Stimulated activated CD4-positive, alpha-beta T cell treated with anti-CD3 and anti-CD28 coated beads, Interleukin-12 subunit alpha, Interleukin-12 subunit beta, amount 100 ng/mL, for 24 hours (primary cell): ENCODE measurements at places on chromosomes 2 and 18.

GRCh38 chr2:11500702-11501303 is 33.0 kb upstream of the GREB1 start:
- no peak for DNase-seq

DNA sequence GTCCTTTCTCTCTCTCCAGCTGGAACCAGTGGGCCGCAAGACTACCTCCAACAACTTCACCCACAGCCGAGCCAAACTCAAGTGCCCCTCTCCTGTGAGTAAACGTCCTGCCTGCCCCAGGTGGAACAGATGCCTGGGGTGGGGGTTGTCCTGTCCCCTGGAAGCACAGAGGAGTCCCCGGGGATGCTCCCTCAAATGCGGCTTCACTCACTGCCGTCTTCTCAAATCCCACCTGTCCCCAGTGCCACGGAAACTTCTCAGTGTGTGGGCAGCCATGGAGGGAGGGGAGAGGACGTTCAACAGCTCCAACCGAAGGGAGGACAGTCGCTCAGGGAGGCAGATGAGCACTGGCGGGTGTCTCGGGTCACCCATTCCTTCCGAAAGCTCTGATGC is 110.7 kb upstream of the PPP1CB start:
- DNase-seq = no peak

DNA sequence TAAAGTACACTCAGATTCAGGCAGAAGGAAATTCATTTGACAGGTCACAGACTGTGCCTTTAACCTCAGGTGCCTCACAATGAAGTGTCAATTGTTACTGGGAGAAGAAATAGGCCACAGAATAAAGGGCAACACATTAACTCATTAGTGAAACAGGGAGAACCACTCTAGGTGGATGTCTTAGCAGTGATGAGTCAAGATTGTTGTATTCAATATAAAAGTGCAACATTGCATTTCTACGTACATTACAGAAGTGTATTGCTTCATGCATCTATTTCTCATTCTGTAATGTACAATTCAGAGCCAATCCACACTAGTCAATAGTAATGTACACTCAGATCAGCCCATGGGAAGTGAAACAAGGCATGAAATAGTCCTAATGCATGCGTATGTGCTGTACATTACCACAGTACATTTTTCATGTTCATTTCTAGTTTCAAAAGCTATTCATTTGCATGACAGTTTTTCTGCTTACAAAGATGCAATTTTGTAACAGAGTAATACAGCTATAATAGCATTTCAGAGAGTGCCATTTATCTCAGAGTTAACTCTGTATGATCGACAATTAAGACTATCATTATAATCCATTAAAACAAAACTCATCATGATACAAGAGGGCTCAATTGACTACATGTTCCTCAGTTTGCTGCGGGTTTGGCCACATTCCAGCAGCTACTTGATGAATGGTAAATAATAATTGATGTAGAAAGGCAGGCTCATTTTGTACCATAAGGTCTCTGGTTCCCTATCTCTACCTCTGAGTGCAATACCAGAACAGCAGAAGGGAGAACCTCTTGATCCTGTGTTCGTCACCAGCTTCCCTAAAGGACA is 12.2 kb upstream of the ARL5A start:
- no peak for DNase-seq

GRCh38 chr2:118048401-118048800 is 34.5 kb upstream of the CCDC93 start:
- no peak for DNase-seq

DNA sequence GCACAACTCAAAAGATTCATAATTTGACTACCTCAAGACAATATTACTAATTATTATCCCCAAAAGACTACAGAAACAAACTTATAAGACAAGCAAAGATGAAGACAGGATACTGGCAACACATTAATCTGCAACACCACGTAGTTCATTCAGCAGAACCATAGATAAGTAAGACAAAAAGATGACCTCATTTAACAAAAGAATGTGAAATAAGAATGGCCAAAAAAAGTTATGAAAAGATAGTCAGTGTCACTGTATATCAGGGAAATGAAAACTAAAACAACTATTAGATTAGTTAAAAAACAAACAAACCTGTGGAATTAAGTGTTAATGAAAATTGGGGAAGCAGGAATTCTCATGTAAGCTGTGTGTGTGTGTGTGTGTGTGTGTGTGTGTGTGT is 19.4 kb downstream of the PSMD14 start:
- no peak for DNase-seq

- DNase-seq = no peak
Measured at GRCh38 chr18:50619861-50620275, 60.0 kb downstream of the MAPK4 start.

GRCh38 chr2:88066543-88066942 is 1.1 kb upstream of the SMYD1 start:
- DNase-seq = no peak

DNA sequence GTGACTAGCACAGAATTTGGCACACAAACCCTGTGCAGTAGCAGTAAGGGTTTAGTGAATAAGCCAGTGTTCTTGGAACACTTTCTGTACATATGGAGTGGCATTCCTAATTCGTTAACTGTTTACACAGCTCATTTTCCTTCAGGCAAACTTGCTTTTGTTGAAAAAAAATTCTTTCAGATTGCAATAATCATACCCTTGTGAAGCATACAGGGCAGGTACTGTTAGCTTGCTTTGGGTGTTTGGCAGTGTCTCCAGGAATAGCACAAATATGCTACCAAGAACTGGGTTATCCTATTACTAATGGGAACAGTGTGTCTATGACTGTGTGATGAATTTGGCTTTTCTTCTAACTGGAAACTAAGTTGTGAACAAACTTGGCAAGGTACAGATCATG is 33.4 kb downstream of the UGP2 start:
- DNase-seq = no peak

DNA sequence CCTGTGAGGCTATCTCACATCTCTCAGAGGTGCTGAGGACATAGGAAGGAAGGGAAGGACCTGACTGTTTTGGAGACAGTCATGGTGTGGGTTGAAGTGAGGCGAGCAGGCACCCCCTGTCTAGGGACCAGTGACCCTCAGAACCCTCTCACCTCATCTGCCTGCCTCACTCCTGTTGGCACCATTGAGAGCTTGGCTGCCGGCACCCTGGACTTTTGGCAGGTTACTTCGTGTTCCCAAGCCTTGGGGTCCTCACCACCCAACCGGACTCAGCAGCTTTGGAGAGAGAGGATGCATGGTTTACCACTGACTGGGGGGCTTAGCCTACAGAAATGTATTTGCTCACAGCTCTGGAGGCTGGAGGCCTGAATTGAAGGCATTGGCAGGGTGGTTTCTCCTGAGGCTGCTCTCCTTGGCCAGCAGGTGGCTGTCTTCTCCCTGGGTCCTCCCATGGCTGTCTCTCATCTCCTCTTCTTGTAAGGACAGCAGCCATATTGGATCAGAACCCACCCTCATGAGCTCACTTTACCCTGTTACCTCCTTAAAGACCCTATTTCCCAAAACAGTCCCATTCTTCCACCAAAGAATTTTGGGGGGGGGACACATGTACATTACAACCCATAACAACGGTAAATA is 142.0 kb downstream of the TSN start:
- no peak for DNase-seq

- DNase-seq = no peak
Measured at GRCh38 chr2:85503851-85504777, 34.9 kb upstream of the MAT2A start.

- no peak for DNase-seq
Measured at GRCh38 chr2:205280596-205281236, 401.6 kb upstream of the NRP2 start.

GRCh38 chr2:218430721-218431120 is 11.8 kb downstream of the VIL1 start:
- no peak for DNase-seq

GRCh38 chr2:238938401-238939055 is 90.6 kb downstream of the TWIST2 start:
- no peak for DNase-seq

DNA sequence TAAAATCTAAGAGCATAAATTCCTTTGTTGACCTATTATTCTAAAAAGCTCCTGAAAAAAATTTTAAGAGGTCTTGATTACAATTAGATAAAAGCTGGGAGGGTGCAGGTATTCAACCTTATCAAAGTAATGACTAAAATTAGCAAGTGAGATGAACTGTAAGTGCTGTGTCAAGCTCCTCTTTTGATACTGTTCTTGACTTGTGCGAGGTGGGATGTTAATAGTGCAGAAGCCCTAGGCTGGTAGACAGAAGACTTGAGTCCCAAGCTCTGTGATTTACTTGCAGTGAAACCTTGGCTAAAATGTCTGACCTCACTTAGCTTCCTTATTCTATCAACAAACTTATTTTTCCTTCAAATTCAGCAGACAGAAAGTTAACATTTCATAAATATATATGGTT is 637.5 kb downstream of the DSC3 start:
- no peak for DNase-seq

GRCh38 chr2:213248637-213249036 is 35.6 kb upstream of the SPAG16 start:
- DNase-seq = no peak

- no peak for DNase-seq
Measured at GRCh38 chr2:11073251-11073650, 82.0 kb upstream of the SLC66A3 start.

DNA sequence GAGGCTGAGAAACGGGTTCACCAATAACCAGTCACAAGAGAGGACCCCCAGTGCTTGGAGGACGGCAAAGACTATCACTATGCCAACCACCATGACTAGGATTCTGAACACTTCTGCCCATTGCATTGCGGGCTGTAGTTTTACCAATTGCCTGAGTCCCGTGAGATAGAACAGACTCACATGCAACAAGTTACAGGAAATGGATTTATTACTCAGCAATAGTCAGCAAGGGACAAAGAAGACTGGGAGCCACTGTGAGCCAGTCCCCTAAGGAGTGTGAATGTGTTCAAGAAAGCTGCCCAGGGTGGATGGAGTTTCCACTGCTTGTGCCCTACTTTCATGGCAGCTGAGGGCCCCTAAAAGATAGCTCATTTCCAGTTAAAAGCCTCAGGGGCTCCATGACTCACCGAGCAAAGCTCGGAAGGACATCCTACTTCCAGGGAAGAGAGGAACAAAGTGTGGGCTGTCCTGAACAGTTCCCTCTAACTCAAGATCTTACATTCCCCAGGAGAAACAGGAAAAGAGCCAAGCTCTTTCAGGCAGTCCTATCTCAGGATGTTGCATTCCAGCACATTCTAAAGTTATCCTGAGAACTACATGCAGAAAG is 54.4 kb downstream of the SLC4A3 start:
- DNase-seq = no peak

DNA sequence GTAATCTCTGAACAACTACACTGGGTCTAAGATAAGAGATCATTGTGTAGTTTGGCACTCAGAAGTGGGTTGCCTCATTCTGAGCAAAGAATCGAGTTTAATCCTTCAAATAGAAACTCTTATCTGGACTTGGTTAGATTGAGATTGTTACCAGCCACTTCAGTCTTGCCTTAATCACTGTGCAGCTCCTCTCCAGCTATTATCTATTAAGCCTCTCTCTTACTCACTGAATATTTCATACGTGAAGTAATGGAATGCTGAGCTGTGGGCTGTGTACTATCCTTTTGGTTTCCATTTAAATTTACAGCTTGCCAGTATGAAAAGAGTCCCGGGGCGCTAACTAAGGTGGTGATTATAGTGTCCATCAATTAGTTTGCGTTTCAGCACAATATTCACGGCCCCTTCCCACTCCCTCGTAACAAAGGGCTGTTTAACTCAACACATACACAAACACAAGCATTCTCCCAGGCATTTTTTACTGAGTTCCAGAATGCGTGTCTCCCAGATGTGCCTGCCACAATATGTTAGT is 65.7 kb upstream of the NCKAP5 start:
- DNase-seq = no peak

DNA sequence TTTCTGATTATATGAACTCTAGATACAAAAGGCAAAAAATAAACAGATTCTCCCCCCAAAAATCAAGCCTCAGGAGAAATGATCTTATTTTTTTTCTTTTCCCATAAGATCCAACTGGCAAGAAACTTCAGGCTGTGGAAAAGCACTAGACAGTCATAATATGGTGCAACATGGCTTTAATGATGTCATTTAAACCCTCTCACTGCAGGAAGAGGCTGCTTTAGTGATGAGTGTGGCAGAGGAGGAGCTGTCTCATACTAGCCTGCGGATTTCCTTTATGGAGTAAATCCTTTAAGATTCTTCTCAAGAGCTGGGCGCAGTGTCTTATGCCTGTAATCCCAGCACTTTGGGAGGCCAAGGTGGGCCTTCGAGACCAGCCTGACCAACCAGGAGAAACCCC is 83.3 kb upstream of the CD28 start:
- no peak for DNase-seq

DNA sequence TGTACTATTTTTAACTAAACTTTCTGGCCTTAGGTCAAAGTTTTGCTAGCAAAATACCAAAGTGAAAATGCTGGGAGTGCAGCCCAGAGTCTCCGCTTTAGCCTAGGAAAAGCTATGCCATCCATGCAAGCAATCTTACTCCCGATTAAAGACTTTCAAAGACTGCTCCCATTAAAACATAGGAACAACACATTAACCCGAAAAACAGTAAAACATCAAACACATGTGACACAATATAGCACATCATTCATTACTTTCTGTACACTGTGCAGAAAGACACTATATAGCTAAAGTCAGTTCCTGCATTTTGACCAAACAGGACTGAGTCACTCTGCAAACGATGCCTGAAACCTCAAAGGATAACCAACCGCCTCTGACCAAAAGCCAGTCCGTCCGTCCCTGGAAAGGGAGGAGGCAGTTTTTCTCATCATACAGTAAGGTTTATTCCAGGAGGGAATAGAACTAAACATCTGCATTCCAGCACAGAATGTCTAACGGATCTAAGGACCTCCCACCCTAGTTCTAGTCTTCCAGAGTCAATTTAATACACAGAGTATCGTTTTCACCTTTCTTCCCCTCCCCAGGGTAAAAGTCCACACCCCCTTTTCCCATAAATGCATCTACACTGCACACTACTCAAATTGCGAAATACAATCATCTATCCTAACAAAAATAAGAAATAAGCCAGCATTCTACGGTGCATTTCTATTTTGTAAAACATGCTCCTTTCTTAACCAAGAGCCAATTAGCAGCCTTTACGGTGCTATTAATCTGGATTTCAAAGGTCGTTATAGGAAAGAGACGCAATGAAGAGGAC is 1.7 kb downstream of the ROCK2 start:
- no peak for DNase-seq

DNA sequence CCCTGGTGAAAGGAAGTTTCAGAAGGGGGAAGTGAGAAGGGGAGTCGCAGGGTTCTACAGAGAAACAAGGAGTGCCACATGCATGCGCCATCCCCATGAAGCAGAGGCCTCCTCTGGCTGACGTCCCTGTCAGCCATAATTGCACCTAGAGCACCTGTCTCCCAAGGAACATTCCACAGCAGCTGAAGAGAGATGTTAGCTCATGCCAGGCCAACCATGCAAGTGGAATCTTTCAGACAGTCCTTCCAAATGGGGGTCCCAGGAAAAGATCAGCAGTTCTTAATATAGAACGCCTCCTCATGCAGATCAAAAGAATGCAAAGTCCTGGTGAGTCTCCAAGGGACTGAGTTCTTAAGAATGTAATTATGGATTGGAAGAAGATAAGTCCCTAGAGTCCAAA is 29.6 kb downstream of the MRO start:
- DNase-seq = no peak

DNA sequence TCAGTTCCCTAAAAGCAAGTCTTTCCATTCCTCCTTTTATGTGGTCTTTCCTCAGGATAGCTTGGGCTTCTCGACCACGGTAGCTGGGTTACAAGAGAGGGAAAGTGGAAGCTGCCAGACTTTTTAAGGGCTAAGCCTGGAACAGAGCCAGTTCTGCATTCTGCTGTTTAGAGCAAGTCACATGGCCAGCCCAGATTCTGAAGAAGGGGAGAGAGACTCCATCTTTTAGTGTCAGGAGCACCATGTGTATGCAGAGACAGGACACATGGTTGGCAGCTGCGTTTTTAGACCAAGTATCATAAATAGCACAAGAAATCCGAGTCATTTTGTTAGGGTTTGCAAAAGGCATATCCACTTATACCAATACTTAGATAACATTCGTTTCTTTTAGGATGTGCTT is 4.7 kb downstream of the HMSD start:
- DNase-seq = no peak
